ENCODE measurements at places on chromosomes 5 and 9. TPM values are rescaled to one million over a fixed set of nuclear protein-coding genes. Genes with fewer than 3 reads are reported as not detected.

DNA sequence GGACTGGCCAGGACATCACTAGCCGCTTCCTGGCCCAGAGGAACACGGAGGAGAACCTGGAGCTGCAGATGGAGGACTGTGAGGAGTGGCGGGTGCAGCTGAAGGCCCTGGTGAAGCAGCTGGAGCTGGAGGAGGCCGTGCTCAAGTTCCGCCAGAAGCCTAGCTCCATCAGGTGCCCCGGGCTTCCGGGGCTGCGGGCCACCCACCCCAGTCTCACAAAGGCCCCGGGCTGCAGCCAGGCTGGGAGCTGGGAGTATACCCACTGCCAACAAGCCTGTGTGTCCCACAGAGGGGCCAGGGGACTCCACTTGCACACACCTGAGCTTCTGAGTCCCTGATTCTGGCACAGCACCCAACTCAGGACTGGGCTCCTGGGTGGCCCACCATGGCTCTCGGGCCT lies 1.7 kb upstream of the RABL6 start:
- H3K27ac ChIP-seq: peak overlapping the region; percentile 5
- H3K27me3 ChIP-seq: no peaks in the 10 kb centered on the region
- DNase-seq: no peak

GRCh38 chr9:80030801-80031200 lies 459.0 kb downstream of the TLE4 start:
- no peaks in the 10 kb centered on the region for H3K27me3 ChIP-seq
- H3K4me3 ChIP-seq: no peak overlapping the region
- no peaks in the 10 kb centered on the region for H3K36me3 ChIP-seq
- no peaks in the 10 kb centered on the region for H3K4me1 ChIP-seq
- DNase-seq: no peak
- H3K27ac ChIP-seq: no peak overlapping the region

DNA sequence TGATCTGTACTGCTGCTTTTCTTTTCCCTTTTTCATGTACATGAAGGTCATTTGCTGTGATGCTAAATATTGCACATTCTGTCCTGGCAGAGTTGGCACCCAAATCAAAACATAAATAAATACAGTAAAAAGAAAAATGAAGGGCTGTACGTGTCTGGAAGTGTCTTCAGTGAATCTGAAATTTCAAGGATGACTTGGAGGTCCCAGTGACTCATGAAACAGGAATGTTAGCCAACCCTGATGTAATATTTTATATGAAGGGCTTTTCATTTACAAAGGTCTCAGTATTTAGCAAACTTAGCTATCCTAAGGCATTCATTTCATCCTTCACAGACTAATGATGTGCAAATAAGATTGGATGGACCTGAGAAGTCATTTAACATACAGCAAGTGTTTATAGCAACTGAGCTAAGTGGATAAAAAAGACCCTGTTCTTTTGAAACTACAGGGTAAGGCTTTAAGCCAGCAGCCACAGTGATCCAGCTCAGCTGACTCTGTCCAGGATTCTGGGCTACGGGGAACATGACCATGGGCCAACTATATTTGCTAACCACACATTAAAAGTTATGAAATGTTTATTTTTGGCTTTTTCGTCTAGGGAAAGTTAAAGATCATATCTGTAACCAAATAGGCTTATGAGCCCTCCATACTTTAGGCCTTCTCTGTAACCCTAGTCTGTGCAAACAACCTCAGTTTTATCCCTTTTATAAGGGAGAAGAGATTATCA lies 104.0 kb upstream of the DMRTA1 start:
- no peak overlapping the region for H3K4me3 ChIP-seq
- no peak overlapping the region for H3K27ac ChIP-seq
- H3K4me1 ChIP-seq: no peaks in the 10 kb centered on the region
- no peak for DNase-seq
- no peaks in the 10 kb centered on the region for H3K27me3 ChIP-seq

- no peaks in the 10 kb centered on the region for H3K4me1 ChIP-seq
- no peak overlapping the region for H3K27ac ChIP-seq
- H3K27me3 ChIP-seq: peaks cover 1% of the 10 kb centered on the region
- H3K36me3 ChIP-seq: no peaks in the 10 kb centered on the region
- H3K4me3 ChIP-seq: no peak overlapping the region
Observed at GRCh38 chr9:71383308-71383940, 262.0 kb upstream of the TRPM3 start.

The ORM2 gene
- not detected for total RNA-seq

- no peak for DNase-seq
- H3K27me3 ChIP-seq: no peaks in the 10 kb centered on the region
- peak overlapping the region; percentile 87 for H3K27ac ChIP-seq
Observed at GRCh38 chr9:112315331-112316257, 17.8 kb downstream of the PTBP3 start.

DNA sequence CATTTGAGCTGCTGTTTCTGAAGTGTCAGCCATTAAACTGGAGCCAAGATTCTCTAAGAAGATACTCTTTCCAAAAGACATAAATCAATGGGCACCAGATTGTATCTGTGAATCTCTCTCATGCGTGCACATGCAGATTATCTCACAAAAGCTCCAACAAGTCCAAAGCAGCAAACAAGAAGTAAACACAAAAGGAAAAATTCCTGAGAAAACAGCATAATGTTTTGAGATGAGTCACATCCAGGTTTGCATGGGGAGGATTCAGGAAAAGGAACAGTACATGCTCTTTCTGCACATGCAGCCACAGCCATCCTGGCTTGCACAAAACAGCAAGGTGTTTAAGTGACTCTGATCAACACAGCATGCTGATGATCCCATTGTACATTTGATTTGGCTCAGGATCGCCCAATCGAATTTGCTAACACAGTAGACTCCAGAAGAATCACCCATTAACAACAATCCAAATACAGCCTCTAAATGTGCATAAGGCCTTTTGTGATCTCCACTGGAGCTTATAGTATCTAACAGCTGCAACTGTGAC lies 143.1 kb downstream of the ELAVL2 start:
- no peak for DNase-seq
- H3K36me3 ChIP-seq: no peaks in the 10 kb centered on the region
- H3K27ac ChIP-seq: no peak overlapping the region
- no peaks in the 10 kb centered on the region for H3K4me1 ChIP-seq

- no peak for DNase-seq
- H3K27me3 ChIP-seq: no peaks in the 10 kb centered on the region
- peaks cover 3% of the 10 kb centered on the region for H3K4me1 ChIP-seq
- no peaks in the 10 kb centered on the region for H3K36me3 ChIP-seq
- H3K27ac ChIP-seq: no peak overlapping the region
Observed at GRCh38 chr5:82167372-82167935, 110.7 kb downstream of the RPS23 start.

GRCh38 chr5:131812371-131813160 lies 15.7 kb upstream of the FNIP1 start:
- H3K4me3 ChIP-seq: no peak overlapping the region
- no peaks in the 10 kb centered on the region for H3K36me3 ChIP-seq
- H3K27ac ChIP-seq: no peak overlapping the region

- H3K36me3 ChIP-seq: no peaks in the 10 kb centered on the region
- no peak overlapping the region for H3K4me3 ChIP-seq
- no peaks in the 10 kb centered on the region for H3K4me1 ChIP-seq
- DNase-seq: no peak
- H3K27ac ChIP-seq: no peak overlapping the region
Observed at GRCh38 chr9:72844440-72844768, 108.4 kb downstream of the ALDH1A1 start.

- peaks cover 82% of the 10 kb centered on the region for H3K4me1 ChIP-seq
- DNase-seq: peak; percentile 46
- H3K27me3 ChIP-seq: no peaks in the 10 kb centered on the region
Observed at GRCh38 chr5:68255305-68256120, 40.0 kb downstream of the PIK3R1 start.

- H3K4me1 ChIP-seq: no peaks in the 10 kb centered on the region
- DNase-seq: no peak
- no peak overlapping the region for H3K4me3 ChIP-seq
- H3K36me3 ChIP-seq: no peaks in the 10 kb centered on the region
Observed at GRCh38 chr9:80934095-80934494, 755.3 kb downstream of the TLE1 start.

GRCh38 chr5:74717596-74717995 lies 32.6 kb downstream of the HEXB start:
- H3K4me1 ChIP-seq: no peaks in the 10 kb centered on the region
- no peak for DNase-seq
- peaks cover 47% of the 10 kb centered on the region for H3K36me3 ChIP-seq

GRCh38 chr5:73273379-73274050 lies 100.5 kb downstream of the TMEM174 start:
- no peak for DNase-seq
- no peak overlapping the region for H3K4me3 ChIP-seq
- no peaks in the 10 kb centered on the region for H3K4me1 ChIP-seq
- no peaks in the 10 kb centered on the region for H3K36me3 ChIP-seq
- H3K27me3 ChIP-seq: peaks cover 21% of the 10 kb centered on the region

GRCh38 chr9:92724528-92725265 lies 39.9 kb downstream of the BICD2 start:
- no peak overlapping the region for H3K4me3 ChIP-seq
- peaks cover 20% of the 10 kb centered on the region for H3K4me1 ChIP-seq
- no peak overlapping the region for H3K27ac ChIP-seq
- DNase-seq: no peak
- peaks cover 22% of the 10 kb centered on the region for H3K36me3 ChIP-seq
- no peaks in the 10 kb centered on the region for H3K27me3 ChIP-seq

- H3K4me3 ChIP-seq: no peak overlapping the region
- no peak for DNase-seq
- no peak overlapping the region for H3K27ac ChIP-seq
- H3K36me3 ChIP-seq: peaks cover 3% of the 10 kb centered on the region
Observed at GRCh38 chr9:87746186-87746585, 20.3 kb downstream of the CTSL start.

DNA sequence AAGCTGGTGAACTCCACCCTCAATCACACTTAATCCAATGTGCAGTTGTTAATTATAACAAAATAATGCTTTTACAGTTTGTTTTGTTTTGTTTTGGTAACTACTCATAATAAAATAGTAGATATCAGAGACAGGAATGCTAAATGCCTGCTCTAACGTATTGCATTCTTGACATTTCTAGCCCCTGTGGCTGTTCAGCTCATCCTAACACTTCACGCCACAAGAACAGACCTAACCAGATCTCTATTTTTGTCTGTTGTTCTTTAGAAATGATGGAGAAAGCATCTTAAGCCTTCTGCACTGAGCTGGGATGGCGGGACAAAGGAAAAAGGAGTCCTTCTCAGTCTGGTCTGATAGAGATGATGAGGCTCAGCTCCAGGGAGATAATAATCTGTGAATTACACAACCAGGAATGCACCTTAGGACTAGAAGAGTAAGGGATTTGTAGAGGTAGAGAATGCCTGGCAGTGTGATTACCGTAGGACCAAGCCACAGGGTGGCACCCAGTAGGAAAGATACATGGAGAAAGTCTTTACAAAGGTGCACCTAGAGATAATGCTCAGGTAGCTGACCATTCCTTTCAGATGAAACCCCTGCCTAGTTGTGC lies 628.8 kb downstream of the PDE4D start:
- H3K27me3 ChIP-seq: peaks cover 3% of the 10 kb centered on the region
- DNase-seq: no peak
- H3K27ac ChIP-seq: no peak overlapping the region
- H3K4me3 ChIP-seq: no peak overlapping the region

- no peak for DNase-seq
- no peaks in the 10 kb centered on the region for H3K27me3 ChIP-seq
- H3K4me1 ChIP-seq: no peaks in the 10 kb centered on the region
- H3K4me3 ChIP-seq: no peak overlapping the region
Observed at GRCh38 chr5:53900677-53901076, 340.2 kb downstream of the NDUFS4 start.

- H3K36me3 ChIP-seq: no peaks in the 10 kb centered on the region
- DNase-seq: no peak
- no peak overlapping the region for H3K4me3 ChIP-seq
- no peaks in the 10 kb centered on the region for H3K27me3 ChIP-seq
- no peak overlapping the region for H3K27ac ChIP-seq
- no peaks in the 10 kb centered on the region for H3K4me1 ChIP-seq
Observed at GRCh38 chr5:120803282-120803681, 339.2 kb downstream of the PRR16 start.

GRCh38 chr9:34346873-34347799 lies 17.8 kb downstream of the NUDT2 start:
- DNase-seq: no peak
- no peaks in the 10 kb centered on the region for H3K27me3 ChIP-seq
- no peak overlapping the region for H3K27ac ChIP-seq
- H3K4me3 ChIP-seq: no peak overlapping the region
- H3K4me1 ChIP-seq: no peaks in the 10 kb centered on the region

The CATSPER3 gene
- total RNA-seq: 1.2 TPM

The WDR31 gene
- total RNA-seq: 0.87 TPM

- no peak overlapping the region for H3K4me3 ChIP-seq
- no peak overlapping the region for H3K27ac ChIP-seq
- H3K4me1 ChIP-seq: no peaks in the 10 kb centered on the region
- no peak for DNase-seq
- peaks cover 11% of the 10 kb centered on the region for H3K27me3 ChIP-seq
- H3K36me3 ChIP-seq: no peaks in the 10 kb centered on the region
Observed at GRCh38 chr9:78368236-78368635, 71.3 kb downstream of the PSAT1 start.

The TAF11L9 gene
- not detected for total RNA-seq

GRCh38 chr9:130780865-130781504 lies 54.1 kb upstream of the ABL1 start:
- no peak overlapping the region for H3K4me3 ChIP-seq
- H3K36me3 ChIP-seq: no peaks in the 10 kb centered on the region
- no peak for DNase-seq
- H3K4me1 ChIP-seq: no peaks in the 10 kb centered on the region

DNA sequence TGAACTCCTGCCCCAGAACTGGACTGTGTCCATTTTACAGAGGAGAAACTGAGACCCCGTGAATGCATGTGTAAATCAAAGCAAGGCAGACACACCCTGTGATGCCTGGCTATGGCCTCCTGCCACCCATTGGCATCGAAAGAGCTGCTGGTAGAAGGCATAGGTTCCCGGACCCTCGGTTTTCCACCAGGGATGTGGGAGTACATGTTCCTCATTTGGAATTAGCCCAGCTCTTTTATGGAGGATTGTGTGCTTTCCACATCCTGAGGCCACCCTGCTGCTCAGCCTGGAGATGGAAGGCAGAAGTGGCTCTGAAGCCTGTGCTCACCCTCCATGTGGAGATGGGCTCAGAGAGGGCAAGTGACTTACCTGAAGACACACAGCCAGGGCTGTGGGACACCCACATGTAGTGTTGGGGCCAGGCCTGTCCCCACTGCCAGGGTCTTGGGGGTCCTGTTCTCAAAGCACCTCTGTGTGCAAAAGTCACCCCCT lies 2.8 kb downstream of the SUSD3 start:
- peak overlapping the region; percentile 98 for H3K27ac ChIP-seq
- H3K4me3 ChIP-seq: peak overlapping the region; percentile 91
- H3K36me3 ChIP-seq: peaks cover 48% of the 10 kb centered on the region
- DNase-seq: no peak

- DNase-seq: no peak
- H3K4me1 ChIP-seq: no peaks in the 10 kb centered on the region
- no peak overlapping the region for H3K27ac ChIP-seq
- H3K27me3 ChIP-seq: no peaks in the 10 kb centered on the region
Observed at GRCh38 chr9:126069400-126069955, 257.2 kb upstream of the MVB12B start.

The MYMK gene
- not detected for total RNA-seq

DNA sequence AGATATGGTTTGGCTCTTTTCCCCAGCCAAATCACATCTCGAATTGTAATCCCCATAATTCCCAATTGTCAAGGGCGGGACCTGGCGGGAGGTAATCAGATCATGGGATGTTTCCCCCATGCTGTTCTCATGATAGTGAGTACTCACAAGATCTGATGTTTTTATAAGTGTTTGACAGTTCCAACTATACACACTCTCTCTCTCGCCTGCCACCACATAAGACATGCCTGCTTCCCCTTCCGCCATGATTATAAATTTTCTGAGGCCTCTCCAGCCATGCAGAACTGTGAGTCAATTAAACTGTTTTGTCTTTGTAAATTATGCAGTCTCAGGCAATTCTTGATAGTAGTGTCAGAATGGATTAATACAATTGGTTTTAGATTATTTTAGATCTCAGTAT lies 475.7 kb upstream of the CYLC2 start:
- H3K27ac ChIP-seq: no peak overlapping the region
- no peaks in the 10 kb centered on the region for H3K36me3 ChIP-seq
- no peaks in the 10 kb centered on the region for H3K4me1 ChIP-seq
- DNase-seq: no peak

Data from activated CD4-positive, alpha-beta T cell treated with anti-CD3 and anti-CD28 coated beads, Interleukin-2, amount 10 ng/mL, durations not matched to agents 7 days and 5 days (primary cell).